Stimulated activated CD8-positive, alpha-beta memory T cell treated with anti-CD3 and anti-CD28 coated beads, Interleukin-12 subunit alpha, Interleukin-12 subunit beta, amount 100 ng/mL, for 4 hours (primary cell): ENCODE measurements at places on chromosomes 11 and 22.

- DNase-seq: no peak
Measured at GRCh38 chr22:46679706-46680269, 58.3 kb downstream of the CERK start.

- no peak for DNase-seq
Measured at GRCh38 chr11:30445056-30445455, 122.2 kb downstream of the ARL14EP start.

DNA sequence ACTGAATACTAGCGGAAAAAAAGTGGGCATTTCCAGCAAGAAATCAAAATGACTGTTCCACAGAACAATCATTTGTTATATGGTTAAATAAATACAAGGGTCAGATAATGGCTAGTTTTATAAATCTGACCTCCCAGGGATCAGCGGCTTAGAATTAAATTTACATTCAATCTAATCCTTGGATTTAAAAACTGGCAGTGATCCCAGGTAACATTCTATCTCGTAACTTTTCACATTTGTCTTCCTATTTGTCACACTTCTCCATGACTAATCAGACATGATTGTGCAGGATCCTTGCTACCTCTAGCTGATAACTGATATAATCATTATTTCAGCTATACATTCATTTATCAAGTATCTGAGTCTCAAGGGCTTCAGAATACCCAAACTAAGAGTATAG lies 2.9 kb upstream of the MMP3 start:
- no peak for DNase-seq

- DNase-seq: no peak
Measured at GRCh38 chr11:16749666-16750065, 11.2 kb downstream of the C11orf58 start.

- DNase-seq: no peak
Measured at GRCh38 chr11:31340903-31341572, 28.5 kb downstream of the DCDC1 start.
